ENCODE measurements at places on chromosomes 12 and 14.

GRCh38 chr12:102633981-102634605, 153.7 kb upstream of the IGF1 start:
- no peak for DNase-seq

DNA sequence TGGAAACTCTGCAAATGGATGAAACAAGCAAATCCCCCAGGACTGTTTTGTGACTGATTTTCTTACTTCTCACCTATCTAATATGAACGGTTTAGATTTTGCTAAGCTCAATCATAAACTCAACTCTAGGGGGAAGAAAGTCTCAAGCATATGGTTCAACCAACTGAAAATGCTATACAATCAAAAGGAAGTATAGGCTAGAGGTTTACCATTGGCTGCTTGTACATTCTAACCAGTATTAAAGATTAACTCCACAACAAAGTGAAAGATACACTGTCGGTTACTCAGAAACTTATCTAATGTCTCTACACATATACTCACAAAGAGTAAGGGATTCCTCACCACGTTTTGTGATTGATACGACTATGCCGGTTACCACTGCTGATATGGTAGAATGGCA, 281.8 kb upstream of the SOX5 start:
- DNase-seq: no peak

- DNase-seq: no peak
Measured at GRCh38 chr14:72565917-72566316, 328.0 kb downstream of the DPF3 start.

DNA sequence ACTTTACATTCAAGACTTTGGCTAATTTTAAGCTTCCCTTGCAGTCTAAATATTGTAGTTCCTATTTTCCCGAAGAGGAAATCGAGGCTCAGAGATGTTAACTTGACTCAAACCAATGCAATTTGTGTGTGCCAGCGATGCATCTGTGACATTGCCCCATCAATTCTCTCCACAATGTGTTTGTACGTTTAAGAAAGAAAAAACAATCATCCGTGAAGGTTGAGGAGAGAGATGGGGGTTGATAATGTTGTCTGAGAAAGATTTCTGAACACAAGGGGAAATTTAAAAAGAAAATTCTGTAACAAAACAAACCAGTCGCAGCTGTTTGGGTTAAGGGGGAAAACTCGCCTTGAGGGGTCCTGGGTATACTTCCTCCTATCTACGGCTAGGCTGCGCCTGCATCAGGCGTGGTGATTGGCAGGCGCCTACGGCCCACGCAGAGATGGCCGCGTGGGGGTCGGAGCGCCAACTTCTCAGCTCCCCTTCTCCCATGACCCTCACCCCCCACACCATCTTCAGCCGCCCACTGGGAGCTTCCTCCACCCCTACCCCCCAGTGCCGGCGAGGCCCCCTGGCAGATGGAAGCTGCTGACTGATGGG, 12.3 kb downstream of the SIX1 start:
- no peak for DNase-seq

DNA sequence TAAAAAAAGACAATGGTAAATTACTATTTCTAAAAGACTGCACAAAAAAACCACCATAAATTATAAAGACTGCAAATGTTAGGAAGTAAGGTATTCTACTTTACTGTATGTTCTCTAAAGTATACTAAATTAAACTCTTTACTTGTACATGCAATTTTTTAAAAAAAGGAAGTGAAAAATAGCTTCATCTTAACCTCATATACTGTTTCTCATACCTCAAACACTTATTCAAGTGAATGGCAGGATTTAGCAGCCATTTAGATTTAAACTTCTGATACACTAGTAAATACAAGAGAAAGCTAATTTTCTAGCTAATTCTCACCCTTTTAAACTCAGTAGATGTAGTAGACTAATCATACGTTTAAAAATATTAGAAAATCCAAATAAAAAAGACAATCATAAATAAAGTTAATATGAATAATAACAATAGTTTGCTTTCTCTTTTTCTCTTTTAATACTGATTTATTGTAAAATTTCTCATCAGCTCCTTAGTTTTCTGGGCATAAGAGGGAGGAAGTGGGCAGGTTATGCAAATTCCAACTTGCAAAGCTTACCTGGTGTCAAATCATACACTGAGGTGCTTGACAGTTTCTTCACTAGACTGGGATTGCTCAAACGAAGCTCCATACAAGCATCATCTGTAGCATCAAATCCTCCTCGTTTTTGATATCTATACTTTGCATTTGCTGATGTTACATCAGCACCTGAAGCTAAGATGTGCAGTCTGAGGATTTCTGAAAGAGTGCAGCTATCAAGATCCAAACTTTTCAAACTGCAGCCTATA, 71.0 kb upstream of the CFL2 start:
- DNase-seq: no peak

- DNase-seq: no peak
Measured at GRCh38 chr12:100031836-100032235, 47.1 kb upstream of the ANKS1B start.

DNA sequence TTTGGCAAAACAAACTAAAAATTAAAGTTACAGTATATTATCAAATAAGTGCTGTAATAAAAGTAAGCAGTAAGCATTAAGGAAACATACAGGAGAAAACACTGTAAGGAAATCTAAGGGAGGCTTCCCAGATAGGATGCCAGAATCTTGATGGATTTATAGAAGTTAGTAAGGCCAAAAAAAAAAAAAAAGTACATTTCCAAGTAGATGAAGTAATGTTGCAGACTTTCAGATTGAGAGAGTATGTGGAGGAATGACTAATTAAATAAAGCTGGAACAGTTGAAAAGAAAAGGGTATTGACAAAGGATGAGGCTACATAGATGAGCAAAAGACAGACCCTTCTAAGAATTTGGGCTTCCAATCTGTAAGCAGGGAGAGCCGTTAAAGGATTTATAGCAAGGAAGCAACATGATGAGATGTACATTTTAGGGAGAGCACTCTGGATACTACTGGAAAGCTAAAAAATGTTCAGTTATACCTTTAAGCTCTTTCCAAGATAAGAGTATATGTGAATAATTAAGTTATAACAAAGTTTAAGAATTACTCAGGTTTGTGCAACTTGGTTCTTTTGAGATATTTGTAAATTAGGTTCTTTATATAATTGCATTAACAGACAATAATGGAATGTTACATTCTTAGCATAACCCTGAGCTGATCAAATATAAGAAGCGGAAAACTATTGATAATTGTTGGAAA, 87.5 kb upstream of the MON2 start:
- no peak for DNase-seq

- DNase-seq: no peak
Measured at GRCh38 chr12:25202137-25202536, 7.1 kb downstream of the ETFRF1 start.

GRCh38 chr12:131213896-131214442, 260.3 kb downstream of the ADGRD1 start:
- no peak for DNase-seq

- no peak for DNase-seq
Measured at GRCh38 chr12:25984759-25985158, 26.3 kb downstream of the RASSF8 start.

All from femur (tissue), 1 donor.